ENCODE measurements at places on chromosomes 5 and 9.

DNA sequence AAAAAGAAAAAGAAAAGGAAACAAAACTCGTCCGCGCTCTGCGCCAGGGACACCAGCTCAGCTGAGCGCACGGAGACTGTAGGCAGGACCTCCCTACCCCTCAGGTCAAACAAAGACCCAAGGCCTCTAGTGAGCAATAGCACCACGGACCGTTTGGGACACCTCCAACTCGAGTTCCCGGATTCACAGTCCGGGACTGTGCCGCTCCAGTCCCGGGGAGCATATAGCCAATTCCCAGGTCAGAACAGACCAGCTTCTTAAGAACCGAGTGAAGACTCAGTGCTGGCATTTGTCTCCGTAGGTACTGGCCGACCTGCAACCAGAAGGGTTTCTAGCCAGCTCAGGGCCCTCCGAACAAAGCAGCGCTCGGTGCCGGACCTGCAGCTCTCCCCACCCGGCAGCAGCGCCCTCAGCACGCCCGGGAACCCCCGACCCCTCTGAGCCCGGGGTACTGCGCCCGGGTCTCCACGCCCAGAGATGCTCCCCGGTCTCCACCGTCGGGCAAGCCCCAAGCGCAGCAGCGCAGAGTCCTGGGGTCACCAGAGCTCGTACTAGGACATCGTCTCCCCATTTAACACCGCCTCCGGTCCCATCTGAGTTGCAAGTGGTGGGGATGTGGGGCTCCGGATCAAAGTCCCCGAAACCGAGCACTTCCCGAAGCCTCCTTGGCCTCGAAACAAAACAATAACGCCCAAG lies 591 bp downstream of the ABCA1 start:
- peak; percentile 44 for DNase-seq

DNA sequence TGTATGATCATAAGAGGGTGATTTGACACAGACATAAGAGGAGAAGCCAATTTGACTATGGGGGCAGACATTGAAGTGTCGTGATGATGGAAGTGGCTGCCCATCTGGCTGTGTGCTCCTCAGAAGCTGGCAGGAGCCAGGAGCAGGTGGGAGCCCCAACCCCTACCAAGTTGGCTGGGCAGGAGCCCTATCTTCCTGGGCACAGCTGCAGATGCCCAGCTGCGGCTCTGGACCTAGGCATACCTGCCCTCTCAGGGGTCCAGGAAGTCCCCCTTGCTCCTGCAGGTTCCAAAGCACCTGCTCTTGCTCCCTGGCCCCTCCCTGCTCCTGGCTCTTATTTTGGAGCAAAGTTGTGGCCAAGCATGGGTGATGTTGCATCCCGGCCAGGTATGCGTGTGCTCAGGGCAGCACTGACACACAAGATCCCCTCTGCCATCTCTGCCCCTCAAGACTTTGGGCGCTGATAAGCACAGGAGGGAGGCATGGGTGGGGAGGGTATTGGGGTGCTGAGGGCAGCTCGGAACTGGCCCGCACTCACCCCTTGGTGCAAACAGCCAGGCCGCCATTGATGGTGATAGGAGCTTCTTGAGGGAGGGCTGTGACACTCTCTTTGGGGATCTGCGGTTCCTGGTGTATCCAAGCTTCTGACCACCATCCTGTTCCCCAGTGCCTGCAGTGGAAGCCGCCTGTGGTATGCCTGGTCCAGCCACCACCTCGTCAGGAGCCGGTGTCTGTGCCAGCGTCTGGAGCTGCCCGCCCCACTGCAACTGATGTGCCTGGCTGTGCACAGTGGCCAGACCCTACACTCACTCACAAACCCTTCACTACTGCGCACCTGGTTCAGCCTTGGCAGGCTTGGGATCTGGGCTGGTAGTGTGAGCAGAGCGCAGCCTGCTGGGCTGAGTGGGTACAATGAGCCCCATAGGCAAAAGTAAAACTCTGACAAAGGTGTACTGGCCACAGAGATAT lies 230.9 kb downstream of the CDH9 start:
- no peak for DNase-seq

GRCh38 chr9:135677641-135678168 lies 14.6 kb downstream of the LCN9 start:
- DNase-seq = no peak

GRCh38 chr9:69149321-69149807 lies 24.7 kb upstream of the TJP2 start:
- peak; percentile 40 for DNase-seq

Data from muscle of back (tissue), 13 donors.